Astrocyte (in vitro differentiated cells and primary cell): ENCODE measurements at places on chromosomes 2 and 18. TPM values are rescaled to one million over a fixed set of nuclear protein-coding genes. Genes with fewer than 3 reads are reported as not detected.

Gene GCG
- not detected in 2 replicates for total RNA-seq

Gene UGT1A10
- not detected in 2 replicates for total RNA-seq

Gene GALNT1
- 124 and 127 TPM in 2 replicates for total RNA-seq

Gene MEP1B
- not detected in 2 replicates for total RNA-seq

Gene DNPEP
- 44.8 and 53.9 TPM in 2 replicates for total RNA-seq
